Fibroblast of lung (primary cell): ENCODE measurements at places on chromosomes 7 and 10. TPM values are rescaled to one million over a fixed set of nuclear protein-coding genes. Genes with fewer than 3 reads are reported as not detected.

Gene EGFR
- 36.0 and 55.3 TPM in 2 replicates for total RNA-seq

Gene NPSR1
- not detected in 2 replicates for total RNA-seq

Gene ARMC3
- total RNA-seq = not detected in 2 replicates

Gene PARG
- total RNA-seq = 34.7 and 37.8 TPM in 2 replicates

Gene CAMK2B
- 0.17 and 0.26 TPM in 2 replicates for total RNA-seq

Gene ANKRD30A
- not detected in 2 replicates for total RNA-seq

Gene ZNF804B
- not detected in 2 replicates for total RNA-seq

Gene SLC18A3
- not detected in 2 replicates for total RNA-seq

Gene TAS2R41
- not detected in 2 replicates for total RNA-seq
